ENCODE measurements at places on chromosomes 3 and 15. TPM values are rescaled to one million over a fixed set of nuclear protein-coding genes. Genes with fewer than 3 reads are reported as not detected.

LAMB2 gene
- 322 TPM for total RNA-seq

CDCP1 gene
- 1.2 TPM for total RNA-seq

PROK2 gene
- total RNA-seq, result not detected

SCAANT1 gene
- not detected for total RNA-seq

AMIGO3 gene
- 0.32 TPM for total RNA-seq

GPR160 gene
- 0.26 TPM for total RNA-seq

LRRK1 gene
- 15.5 TPM for total RNA-seq

RAF1 gene
- 104 TPM for total RNA-seq

CNTN3 gene
- 0.13 TPM for total RNA-seq

GOLGA6L7 gene
- not detected for total RNA-seq

NTRK3 gene
- total RNA-seq, result 0.13 TPM
